ENCODE measurements at places on chromosomes 3 and 15.

DNA sequence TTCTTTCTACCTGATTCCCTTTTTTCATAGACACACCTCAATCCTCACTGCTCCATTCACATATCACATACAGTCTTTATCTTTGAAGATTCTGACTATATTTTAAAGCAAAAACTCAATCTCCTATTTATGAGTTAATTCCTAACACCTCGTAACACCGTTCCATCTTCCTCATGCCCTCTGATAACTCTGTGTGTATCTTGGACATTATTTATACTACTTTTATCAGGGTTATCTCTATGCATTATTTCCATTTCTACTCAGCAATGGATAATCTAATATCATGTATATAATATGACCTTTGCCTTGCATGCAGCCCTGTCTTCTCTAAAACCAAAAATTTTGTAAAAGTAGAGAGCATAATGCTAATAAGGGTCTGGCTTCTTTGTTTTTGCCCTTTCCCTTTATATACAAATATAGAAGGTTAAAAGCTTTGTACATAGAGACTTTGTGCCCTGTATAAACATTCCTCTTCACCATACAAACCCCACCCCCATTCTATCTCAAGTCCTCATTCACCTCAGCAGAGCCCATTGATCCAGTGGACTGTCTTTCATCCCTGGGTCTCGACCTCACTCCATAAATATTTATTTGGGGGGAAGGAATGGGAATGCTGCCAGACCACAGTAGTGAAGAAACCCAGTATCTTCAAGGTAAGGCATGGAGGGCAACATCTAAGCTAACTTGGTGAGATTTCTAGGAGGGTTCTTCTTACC lies 21.8 kb downstream of the TRIM42 start:
- DNase-seq = no peak

- no peak for DNase-seq
Observed at GRCh38 chr3:67461667-67462142, 192.7 kb downstream of the SUCLG2 start.

DNA sequence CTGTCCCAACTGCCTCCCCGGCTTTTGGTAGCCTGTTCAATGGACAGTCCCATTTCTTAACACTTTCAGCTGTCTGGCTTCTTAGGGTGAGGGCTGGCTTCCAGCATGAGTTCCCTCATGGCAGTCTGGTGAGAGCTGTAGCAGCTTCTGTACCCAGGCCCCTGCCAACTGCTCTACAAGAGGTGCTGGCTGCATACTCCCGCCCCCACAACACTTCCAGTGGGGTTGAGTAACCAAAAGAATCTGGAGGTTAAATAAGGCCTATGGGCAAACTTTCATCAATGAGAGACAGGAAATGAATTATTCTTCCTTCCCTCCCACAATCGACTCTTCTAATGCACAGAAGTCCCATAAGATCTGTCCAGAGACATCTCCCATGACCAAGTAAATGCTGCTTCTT lies 145.0 kb downstream of the NEK10 start:
- no peak for DNase-seq

DNA sequence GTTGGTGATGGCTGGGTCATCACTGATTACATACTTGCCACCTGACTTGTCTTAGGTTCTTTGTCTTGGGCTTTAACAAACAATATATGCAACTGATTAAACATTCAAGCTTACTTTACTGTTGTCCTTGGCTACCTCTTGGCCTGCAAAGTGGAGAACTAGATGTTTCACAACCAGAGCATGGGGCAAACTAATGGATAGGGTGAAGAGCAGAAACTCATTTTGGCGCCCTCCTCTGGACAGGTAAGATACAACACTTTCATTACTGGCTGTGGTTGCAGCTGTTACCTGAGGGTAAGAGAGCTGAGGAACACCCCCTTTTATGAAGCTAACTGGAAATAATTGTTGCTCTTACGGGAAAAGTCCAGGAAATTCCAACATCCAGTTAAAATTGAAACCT lies 262.1 kb downstream of the NAALADL2 start:
- no peak for DNase-seq

DNA sequence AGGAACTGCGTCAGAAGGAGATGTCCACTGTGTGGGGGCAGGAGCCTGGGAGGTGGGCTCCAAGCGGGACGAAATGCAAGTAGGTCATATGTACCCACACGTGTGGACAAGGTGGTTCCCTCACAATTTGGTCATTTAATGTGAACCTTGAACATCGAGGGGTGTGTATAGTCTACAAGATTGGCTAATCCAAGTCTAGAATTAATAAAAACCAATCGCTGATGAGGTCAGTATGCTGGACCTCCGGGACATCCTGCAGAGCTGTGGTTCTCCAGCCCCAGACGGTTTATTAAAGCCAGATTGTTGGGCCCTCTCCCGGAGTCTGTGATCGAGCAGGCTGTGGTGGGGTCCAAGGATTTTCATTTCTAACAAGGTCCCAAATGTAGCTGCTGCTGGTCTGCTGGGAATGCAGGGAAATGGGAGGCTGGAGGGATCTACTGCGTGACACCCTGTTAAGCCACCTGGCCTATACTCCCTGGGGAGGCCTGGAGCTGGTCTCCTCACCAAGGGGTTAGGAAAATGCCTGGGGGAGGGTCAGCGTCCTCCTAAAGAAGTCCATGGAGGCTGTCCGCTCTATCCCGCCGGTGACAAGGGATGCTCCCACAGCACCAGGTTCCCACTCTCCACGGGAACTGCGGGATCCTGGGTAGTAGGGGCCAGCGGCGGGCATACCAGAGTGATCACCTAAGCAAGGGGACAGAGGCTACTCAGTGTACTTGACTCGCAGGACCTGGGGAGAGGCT lies 25.1 kb downstream of the PCSK6 start:
- no peak for DNase-seq

GRCh38 chr3:103712320-103713008 lies 1277.6 kb downstream of the ZPLD1 start:
- no peak for DNase-seq

Measured in stimulated activated CD4-positive, alpha-beta T cell treated with anti-CD3 and anti-CD28 coated beads, Interleukin-1b, Interleukin-23, amount 100 ng/mL, for 24 hours (primary cell).